Stimulated activated CD8-positive, alpha-beta memory T cell treated with anti-CD3 and anti-CD28 coated beads, Interleukin-15, amount 100 ng/mL, for 24 hours (primary cell): ENCODE measurements at places on chromosomes 3 and 15.

DNA sequence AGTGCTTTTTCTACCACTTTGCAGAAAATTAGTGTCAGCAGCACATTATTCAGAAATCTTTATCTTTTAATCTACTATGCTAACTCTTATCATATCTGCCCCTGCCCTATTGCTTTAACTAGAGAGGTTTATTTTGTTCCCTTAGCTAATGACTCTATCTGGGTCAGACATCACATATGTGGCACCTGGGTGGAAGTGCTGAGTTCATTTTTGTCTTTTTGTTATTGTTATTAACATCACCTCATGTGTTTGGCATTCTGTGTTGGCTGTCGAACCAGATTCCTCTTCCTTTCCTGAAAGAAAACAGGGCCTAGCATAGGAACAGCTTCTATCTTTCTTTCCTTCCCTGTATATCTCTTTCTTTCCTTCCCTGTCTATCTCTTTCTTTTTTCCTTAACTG lies 100.7 kb downstream of the RBMS3 start:
- no peak for DNase-seq

DNA sequence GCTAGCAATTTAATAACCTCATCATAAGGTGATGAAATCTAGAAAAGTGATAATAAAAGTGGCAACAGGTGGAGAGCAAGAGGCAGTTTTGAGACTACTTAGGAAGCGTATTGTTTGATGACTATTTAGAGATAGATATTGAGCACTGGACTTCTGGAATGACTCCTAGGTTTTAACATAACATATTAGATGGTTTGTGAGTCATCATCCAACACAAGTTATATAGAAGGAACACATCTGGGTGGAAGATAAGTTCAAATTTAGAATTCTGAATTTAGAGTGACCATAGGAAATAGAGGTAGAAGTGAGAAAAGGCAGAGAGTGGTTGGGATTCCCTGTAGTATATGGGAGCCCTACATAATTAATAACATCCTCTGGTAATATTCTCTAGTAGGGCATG lies 282.8 kb upstream of the ALCAM start:
- DNase-seq: no peak

DNA sequence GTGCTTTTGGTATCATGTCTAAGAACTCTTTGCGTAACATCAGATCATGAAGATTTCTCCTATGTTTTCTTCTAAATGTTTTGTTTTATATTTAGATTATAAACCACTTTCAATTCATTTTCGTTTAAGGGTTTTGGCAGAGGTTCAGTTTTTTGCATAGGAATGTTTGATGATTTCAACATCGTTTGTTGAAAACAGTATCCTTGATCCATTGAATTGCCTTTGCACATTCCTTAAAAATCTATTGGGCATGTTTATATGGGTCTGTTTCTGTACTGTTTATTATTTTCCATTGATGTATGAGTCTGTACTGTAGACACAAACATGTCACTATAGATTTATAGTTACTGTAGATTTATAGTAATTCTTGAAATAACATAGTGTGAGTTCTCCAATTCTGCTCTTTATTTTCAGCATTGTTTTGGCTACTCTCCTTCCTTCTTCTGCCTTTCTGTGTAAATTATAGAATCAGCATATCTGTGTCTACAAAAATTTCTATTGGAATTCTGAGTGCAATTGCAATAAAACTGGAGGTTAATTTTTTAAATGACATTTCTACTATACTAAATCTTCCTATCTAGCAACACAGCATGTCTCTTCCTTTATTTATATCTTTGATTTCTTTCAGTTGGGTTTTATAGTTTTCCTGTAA lies 374.0 kb downstream of the SV2B start:
- DNase-seq: no peak

DNA sequence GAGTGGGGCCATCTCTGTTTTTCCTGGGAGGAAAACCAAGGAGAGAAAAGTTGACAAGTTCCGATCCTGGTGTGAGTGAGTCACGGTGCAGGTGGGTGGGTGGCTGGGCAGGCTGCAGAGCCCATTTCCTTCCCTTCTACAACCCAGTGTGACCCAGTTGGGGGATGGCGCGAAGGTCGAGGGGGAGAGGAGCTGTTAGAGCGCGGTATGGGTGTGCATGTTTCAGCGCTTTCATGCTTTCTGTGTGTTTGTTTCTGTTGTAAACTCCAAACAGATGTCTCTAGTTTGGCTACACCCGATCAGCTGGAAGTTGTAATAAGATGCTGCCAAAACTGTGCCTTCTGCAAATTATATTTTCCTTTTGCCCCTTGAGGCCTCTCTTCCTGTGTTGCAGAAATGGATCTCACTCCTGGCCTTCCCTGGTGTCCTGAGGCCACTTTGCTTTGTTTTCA lies 3.8 kb downstream of the FAM43A start:
- DNase-seq: no peak

DNA sequence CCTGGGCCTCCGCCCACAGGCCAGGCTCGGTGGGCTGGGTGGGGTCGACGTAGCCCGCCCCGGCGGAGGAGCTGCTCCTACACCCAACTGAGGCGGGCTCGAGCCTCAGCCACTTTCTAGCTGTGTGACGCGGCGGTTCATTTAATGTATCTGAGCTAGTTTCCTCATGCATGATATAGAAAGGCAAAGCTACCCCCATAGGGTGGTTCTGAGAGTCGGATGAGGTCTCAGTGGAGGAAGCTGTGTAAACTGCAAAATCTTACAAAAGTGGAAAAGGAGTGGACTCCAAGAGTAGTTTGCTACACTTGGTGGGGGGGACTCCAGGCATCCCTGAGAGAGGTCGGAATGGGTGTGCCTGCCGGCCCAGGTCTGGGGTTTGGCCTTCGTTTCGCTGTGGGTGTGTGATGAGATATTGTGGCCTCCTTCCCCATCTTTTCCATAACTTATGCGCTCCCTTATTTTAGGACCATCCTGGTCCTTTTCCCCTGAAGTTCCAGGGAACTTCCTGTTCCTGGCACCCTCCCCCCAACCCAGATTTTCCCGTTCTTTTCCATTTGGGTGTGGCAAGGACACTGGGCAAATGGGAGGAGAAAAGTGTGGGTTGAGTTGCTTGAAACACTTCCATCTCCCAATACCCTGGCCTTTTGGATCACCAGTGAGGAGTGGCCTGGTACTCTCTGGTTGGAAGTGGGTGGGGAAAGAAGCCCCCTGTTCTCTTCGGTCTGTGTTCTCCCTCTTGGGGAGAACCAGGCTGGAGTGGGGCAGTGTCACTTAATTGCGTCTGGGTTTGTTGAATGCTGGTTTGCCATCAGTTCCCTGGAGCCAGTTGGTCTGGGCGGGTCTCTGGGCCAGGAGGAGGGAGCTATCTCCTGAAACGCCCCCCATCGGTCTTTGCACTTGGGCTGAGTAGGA lies 1.1 kb downstream of the PDIA5 start:
- DNase-seq: peak; percentile 14

GRCh38 chr3:9422712-9423424 lies 25.5 kb downstream of the SETD5 start:
- no peak for DNase-seq
